ENCODE measurements at places on chromosomes 3 and 15.

DNA sequence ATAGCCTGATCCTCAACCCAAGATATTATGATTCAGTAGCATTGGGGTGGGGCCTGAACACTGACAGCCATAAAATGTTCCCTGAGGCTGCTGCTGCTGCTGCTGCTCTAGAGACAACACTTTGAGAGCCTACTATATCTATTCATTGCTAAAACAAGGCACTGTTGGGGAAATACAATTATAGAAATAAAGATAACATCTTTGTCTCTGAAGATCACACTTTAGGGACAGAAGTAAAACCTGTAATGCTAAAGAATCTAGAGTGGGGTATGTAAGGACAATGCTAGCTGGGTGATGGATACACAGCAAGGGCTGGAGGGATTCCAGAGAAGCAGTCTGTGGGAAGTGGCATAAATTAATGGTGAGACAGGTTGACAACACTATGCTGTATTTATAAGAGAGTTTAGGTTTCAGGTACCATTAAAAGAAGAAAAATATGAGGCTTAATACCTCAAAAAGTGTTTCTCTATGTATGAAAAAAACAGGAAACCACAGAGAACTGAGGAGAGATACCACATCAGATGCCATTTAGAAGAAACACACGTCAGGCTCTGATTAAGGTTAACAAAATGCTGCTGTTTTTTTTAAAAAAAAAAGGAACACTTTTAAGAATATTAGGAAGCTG lies 115.9 kb downstream of the CBLB start:
- DNase-seq: no peak

DNA sequence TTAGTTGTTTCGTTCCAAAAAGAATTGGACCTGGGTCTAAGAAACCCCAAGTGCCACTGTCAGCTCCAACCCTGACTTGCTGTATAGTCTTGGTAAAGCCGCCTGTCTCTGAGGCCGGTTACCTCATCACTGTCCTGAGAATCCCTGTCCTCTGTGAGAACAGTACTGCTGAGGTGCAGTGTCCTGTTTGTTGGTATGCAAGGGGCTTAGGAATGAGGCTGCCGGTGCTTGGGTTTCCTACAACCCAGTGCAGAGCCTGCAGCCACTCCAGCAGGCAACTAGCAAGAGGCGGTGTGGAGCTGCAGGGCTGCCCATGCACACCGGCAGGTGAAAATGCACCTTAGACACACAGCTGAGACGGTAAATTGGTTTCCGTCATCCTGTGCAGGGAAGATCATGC lies 52.0 kb upstream of the ATG7 start:
- DNase-seq: no peak

- no peak for DNase-seq
Measured at GRCh38 chr15:72740219-72740618, 43.3 kb downstream of the ADPGK start.

DNA sequence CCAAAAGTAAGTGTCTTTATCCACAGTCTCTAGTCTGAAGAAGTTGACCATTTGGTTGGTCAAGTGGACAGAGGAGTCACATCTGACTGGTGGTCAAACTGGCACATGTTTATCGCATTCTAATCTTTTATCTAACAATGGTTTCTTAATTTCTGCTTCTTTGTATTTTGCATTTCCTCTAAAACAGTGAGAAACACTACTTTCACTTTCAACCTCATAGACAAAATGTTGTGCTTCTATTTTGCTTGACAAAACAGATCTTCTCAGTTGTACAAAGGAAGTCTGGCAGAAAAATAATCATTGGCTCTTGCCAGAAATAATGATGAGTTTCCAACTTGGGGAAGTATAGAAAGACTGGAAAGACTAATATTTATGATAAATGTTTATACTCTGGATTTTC lies 103.9 kb downstream of the MME start:
- no peak for DNase-seq

DNA sequence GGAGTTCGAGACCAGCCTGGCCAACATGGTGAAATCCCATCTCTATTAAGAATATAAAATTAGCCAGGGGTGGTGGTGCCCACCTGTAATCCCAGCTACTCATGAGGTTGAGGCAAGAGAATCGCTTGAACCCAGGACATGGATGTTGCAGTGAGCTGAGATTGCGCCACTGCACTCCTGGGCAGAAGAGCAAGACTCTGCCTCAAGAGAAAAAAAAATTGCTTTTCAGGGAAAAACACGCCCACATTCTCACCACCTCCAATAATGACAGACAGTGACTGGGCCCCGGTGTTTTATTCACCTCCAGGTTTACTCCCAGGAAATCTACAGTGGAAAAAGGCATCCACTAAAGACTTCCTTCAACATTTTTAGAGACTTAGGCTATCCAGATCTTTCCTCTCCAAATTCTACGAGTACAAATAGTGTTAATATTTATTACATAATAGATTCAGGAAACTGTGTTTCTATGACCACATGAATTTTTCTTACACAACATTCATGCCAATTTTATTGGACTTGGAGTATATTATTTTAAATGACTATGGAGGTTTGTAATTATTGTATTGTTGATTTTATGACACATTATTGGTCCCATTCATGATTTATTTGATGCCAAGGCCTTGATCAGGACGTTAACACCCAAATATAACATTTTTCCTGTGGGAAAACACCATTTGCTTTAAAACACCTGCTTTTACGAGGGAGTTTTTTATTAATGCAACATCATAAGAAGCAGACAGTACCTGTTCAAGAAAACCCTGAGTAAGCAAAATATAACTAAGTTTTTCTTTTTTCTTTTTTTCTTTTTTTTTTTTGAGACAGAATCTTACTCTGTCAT lies 26.6 kb downstream of the IGF2BP2 start:
- no peak for DNase-seq

DNA sequence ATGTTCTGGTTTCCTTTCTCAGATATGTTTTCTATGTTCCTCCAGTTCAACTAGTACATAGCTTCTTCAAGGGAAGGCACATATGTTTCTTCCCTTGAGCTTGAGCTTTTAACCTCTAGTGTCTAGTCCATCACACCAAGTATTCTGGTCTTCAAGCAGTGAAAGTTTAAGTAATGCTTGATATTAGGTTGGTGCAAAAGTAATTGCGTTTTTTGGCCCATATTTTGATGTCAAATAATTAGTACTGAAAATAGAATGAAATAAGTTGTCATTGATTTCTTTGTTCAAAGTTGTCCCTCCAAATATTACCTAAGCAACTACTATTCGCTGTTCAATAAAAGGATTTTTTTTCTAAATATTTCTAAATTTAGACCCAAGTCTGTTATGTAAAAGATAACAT lies 146.7 kb upstream of the TSC22D2 start:
- DNase-seq: no peak

DNA sequence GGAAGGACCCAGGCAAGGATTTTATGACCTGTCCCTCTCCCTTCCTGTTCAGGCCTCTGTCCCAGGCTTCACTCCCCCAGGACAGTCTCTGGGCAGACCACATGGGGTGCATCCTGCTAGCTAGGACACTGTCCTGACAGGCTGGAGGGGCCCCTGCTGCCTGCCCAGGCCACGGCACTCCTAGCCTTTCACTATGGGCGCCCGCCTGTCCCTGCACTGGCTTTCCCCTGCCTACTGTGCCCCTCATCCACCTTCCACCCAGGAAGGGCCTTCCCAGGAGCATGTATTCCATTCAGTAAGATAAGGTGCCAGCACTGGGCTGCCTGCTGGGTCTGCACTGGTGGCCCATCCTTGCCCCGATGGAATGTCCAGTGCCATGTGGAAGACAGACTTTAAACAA lies 145.3 kb downstream of the DNAJB8 start:
- DNase-seq: no peak

DNA sequence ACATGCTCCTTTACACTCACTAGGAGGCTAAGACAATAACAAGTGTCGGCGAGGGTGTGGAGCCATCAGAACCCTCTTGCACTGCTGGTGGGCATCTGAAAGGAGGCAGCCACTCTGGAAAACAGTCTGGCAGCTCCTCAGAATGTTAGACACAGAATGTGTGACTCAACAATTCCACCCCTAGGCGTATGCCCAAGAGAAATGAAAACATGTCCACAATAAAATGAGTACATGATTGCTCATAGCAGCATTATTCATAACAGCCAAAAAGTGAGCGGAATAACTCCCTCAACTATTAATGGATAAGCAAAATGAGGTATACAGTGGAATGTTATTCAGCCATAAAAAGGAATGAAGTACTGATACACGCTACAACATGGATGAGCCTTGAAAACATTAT lies 57.8 kb downstream of the WNT7A start:
- no peak for DNase-seq

DNA sequence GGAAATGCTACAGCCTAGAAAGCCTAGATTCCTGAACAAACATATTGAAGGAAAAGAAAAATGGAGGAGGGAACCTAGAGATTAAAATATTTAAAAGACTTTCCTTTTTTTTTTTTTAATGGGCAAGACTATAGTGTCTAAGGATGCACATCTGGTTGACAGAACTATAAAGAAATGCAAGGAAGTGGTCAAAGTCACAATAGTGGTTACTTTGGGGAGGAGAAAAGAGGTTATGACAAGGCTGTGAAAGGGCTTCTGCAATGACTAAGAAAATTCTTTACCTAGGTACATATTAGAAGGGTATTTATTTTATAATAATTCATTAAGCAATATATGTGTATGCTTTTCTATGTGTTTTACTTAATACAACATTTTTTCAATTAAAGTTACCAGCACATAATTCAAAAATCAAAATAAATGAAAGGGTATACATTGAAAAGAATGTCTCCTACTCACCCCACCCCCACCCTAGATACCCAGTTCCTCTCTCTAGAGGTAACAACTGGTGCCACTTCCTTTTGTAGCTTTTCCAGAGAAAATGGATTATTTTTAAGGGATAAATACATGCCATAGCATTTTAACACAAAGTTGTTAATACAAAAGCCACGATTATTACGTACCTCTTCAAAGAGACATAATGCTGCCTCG lies 70.1 kb downstream of the HERC1 start:
- no peak for DNase-seq

GRCh38 chr3:69896095-69896494 lies 103.4 kb upstream of the SAMMSON start:
- no peak for DNase-seq

DNA sequence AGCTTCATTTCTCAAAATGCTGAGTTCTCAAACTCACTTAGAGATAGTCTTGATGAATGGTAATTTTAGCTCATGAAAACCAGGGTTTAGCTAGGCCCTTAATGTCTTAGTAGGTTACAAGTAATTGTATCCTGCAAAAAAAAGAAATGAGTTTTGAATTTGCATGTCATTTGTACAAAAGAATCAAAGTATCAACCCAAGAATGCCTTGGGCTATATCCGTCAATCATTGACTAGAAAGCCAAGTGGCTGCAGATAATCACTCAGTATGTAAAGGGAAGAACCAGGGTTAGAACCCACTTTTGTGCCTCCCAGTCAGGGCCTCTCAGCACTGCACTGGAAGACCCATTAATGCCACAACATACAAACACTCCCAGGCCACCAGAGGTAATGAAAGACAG lies 427.6 kb upstream of the MDFIC2 start:
- DNase-seq: no peak
